ENCODE measurements at places on chromosomes 5 and 9.

GRCh38 chr5:95281226-95281625, 3.7 kb downstream of the MCTP1 start:
- DNase-seq: no peak

GRCh38 chr5:44389090-44389822, at the start of gene FGF10:
Gene FGF10 (minus strand): TSS chr5:44389420. CDS start chr5:44388682, 738 bp downstream.
- DNase-seq: no peak

DNA sequence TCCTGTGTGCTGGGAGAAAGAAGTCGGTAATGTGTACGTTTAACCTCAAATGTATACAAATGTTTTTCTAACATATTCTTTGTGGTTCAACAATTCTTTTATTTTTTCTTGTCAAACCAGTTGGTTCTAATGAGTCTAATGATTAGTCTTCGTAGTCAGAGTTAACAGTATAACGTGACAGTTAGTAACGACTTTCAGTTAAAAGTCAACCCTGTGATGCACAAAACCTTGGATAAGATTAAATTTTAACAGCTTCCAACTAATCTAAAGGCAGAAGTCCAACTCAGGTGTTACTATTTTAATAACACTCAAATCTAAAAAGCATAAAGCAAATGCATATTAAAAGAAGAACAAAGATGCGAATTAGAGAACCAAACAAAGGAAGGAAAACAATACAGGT, 47.0 kb downstream of the SEMA6A start:
- DNase-seq: no peak

DNA sequence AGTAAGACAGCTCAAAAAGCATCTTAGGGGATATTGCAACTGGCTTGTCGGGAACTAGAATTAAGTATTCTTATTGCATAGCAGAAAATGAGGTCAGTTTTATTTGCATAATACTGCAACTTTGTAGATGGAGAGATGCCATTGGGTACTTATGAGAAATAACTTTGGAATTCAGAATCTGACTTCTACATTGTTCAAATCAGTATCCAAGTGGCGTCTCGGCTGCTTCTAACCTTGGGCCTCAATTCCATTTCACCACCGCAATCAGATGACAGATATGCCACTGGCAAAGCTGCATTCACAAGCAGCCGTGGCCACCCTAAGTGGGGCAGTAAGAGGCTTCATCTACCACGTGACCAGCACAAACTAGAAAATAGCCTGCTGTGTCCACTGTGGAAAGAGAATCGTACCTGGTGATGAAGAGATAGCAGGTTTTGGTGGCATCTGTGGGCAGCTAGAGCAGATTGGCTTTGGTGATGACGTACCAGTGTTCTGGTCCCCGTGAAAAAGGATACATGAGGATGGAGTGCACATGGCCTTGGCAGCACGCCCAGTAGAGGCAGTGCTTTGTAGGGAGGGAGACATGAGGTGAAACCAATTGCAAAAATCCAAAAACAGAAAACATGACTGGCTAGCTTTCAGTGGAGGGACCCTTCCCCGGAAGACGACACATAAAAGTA, 116.6 kb downstream of the KLHL3 start:
- no peak for DNase-seq

DNA sequence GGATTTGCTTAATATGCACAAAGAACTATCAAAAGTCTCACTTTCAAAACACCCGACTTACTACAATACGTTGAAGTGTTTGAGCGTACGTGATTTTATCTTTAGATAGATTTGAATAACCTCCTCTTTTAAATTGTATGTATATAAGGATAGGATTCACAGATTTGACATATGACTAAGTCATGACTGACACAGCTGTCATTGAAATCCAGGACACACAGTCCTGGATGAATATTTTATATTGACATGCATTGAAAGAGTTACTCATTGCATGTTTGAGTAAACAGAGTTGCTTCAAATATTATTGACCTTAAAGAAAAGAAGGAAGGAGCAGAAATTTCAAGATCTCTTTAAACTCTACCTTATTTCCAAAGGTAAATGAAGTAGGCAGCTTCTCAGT, 3.3 kb downstream of the MUSK start:
- no peak for DNase-seq

GRCh38 chr5:109701792-109702191, 12.1 kb downstream of the MAN2A1 start:
- no peak for DNase-seq

DNA sequence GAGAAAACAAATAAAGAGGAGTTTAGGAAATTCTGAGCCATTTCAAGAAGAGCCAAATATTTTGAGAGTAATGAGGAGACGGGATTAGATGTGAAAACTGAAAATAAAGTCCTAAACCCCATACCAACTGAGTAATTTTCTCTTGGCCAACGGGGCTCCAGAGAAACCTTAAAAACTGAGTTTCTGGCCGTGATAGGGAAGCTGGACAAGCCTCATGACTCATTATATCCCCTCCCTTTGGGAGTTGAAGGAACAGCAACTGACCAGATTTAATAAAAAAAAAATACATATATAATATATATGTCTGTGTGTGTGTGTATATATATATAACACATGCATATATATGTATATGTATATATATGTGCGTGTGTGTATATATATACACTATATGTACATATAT, 119.6 kb downstream of the PRDM9 start:
- no peak for DNase-seq

GRCh38 chr5:74187757-74188156, 452.8 kb downstream of the ENC1 start:
- no peak for DNase-seq

DNA sequence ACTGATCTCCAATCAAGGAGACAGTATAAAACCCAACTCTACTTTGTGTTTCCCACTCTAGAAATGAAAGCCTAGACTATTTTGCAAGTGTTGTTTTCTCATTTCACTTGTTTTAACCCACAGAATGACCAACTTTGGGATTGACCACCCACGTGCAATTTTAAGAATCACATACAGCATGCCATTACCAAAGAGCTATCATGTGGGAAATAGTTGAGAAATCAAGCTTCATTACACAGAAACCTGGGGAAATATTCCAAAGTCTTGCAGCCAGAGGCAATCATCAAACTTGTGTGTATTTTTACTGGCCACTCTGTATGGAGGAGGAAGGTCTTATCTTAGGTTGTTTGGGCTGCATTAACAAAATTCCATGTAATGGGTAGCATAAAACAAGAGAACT, 451.4 kb upstream of the DAB2 start:
- no peak for DNase-seq

- no peak for DNase-seq
Observed at GRCh38 chr5:147341345-147341744, 106.5 kb downstream of the STK32A start.

DNA sequence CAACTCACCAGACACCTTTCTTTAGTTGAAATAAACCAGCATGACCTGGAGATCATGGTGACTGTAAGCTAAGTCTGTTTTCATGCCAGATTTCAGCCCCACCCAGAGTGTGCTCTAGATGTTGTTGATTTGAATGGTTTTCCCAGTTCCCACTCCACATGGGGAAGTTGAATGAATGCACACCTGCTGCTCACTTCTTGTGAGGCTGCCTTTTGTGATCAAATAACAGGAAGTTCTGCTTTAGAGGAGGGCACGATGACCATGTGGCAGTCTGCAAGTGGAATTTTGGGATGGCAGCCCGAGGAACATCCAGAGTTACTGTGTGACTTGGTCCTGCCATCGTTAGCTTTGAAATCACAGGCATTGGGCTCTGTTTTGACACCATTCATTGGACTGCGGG, 18.7 kb downstream of the SLC46A2 start:
- DNase-seq: no peak

- no peak for DNase-seq
Observed at GRCh38 chr9:116668970-116669695, 18.0 kb upstream of the TRIM32 start.

DNA sequence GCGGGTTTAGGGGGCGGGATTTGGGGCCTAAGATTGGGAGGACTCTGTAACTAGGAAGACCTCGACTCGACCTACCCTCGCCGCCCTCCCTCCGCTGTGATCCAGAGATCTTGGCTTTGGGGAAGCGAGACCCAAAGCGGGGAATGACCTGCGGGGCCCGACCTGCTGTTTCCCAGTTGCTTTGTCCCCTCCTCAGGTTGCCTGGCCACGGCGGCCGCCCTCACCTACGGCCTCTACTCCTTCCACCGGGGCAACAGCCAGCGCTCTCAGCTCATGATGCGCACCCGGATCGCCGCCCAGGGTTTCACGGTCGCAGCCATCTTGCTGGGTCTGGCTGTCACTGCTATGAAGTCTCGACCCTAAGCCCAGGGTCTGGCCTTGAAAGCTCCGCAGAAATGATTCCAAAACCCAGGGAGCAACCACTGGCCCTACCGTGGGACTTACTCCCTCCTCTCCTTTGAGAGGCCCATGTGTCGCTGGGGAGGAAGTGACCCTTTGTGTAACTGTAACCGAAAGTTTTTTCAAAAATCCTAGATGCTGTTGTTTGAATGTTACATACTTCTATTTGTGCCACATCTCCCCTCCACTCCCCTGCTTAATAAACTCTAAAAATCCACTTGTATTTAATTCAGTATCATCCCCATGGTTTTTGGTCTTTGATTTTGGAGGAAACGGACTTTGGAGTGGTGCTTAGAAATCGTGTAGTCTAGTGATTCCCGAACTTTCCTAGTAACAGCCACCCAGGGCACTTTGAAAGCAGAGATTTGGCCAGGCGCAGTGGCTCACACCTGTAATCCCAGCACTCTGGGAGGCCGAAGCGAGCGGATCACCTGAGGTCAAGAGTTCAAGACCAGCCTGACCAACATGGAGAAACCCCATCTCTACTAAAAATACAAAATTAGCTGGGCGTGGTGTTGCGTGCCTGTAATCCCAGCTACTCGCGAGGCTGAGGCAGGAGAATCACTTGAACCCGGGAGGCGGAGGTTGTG, 878 bp downstream of the HIGD2A start:
- DNase-seq: no peak

DNA sequence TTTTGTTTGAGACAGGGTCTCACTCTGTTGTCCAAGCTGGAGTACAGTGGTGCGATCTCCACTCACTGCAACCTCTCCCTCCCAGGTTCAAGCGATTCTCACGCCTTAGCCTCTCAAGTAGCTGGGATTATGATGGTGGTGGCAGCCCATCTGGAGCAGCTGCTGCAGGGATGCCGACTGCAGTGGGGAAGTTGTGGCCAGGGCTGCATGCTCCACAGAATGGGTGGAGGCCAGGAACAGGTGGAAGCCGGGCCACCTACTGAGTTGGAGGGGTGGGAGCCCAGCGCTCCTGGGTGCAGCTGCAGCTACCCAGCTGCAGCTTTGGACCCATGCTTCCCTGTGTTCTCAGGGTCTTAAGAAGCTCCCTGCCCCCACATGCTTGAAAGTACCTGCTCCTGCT, 99.7 kb downstream of the SCAI start:
- no peak for DNase-seq

GRCh38 chr9:35771075-35771433, 17.0 kb upstream of the MSMP start:
- no peak for DNase-seq

DNA sequence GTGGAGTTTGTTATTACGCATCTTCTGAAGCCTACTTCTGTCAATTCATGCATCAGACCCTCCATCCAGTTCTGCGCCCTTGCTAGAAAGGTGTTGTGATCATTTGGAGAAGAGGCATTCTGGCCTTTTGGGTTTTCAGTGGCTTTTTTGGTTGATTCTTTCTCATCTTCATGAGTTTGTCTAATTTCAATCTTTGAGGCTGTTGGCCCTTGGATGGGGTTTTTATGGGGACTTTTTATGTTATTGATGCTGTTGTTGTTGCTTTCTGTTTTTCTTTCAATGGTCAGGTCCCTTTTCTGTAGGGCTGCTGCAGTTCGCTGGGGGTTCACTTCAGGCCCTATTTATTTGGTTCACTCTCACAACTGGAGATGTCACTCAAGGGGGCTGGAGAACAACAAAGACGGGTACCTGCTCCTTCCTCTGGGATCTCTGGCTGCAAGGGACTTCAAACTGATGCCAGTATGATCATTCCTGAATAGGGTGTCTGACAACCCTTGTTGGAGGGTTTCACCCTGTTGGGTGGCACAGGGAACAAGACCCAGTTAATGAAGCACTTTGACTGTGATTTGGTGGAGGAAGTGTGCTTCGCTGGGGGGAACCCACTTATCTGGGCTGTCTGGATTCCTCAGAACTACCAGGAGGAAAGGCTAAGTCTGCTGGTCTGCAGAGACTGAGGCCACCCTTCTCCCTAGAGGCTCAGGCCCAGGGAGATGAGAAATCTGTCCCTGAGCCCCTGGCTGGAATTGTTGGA, 226.7 kb upstream of the PTGER4 start:
- DNase-seq: no peak
